ENCODE measurements at places on chromosomes 4 and X.

- DNase-seq = no peak
These were observed 608.1 kb downstream of the MID1IP1 start for GRCh38 chrX:39409246-39409917.

DNA sequence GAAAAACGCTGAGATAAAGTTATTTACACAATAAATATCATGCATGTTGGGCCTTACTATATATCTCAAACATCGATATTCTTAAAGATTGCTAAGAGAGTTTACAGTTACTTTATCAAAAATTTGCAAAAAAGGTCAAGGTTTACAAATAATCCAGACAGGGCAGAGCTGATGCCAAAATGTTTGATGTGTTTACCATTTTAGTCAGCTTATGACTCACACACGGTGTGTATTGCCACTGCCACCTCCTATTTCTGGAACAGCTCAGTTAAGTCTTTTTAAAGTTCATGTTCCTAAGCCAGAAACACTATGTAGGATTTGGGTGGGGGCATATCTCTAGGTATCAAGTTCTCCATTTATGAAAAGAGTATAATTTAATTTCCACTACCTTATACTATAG is 580.6 kb downstream of the INPP4B start:
- no peak for DNase-seq

DNA sequence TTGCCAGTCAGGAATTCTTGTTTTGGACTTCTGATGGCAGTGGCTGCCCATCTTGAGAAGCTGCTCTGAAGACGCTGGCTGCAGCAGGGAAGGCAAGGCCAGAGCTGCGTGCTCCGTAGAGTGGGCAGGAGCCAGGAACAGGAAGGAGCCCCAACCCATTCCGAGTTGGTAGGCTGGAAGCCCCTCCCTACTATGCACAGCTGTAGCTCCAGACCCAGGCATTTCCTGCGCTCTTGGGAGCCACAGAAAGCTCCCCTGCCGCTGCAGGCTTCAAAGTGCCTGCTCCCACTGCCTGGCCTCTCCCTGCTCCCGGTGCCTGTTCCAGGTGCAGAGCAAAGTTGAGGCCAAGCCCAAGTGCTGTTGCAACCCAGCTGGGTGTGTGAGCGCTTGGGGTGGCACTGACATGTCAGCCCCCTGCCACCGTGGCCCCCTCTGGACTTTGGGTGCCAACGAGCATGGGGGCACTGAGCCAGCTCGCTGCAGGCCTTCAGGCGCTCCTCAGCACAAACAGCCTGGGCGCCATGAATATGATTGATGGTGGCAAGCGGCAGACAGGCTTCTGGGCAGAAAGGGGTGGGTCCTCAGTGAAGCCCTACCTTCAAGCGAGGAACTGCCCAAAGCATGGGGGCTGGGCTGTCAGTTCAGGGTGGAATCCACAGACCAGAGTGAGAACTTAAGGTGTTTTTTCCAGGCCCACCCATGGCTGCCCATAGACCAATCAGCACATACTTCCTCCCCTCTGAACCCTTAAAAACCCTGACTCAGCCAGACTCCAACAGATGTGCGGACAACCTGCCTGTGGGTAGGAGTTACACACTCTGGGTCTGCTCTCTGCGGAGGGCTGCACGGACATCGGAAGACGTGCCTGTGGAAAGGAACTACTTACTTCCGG is 677.2 kb upstream of the INTU start:
- no peak for DNase-seq

DNA sequence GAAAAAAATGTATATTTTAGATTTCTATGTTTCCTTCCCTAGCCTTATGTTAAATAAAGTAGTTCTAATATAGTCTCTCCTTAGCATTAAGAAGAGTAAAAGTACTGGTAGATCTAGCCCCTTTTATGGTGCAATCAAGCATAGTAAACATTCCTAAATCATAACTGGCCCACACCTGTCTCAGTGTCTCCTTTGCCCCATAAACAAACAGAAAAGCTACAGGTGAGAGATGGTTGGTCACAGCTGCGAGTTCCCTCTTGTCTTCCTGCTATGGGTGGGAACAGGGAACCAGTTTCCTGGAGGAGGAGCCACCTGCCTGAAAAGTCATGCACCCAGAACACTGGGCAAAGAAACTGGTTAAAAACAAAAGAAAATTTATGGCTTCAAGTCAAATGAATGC is 16.6 kb downstream of the SOWAHB start:
- no peak for DNase-seq

- DNase-seq = no peak
These were observed 869 bp downstream of the TMEM184C start for GRCh38 chr4:147617841-147618691.

GRCh38 chr4:102064747-102065442 is 274.4 kb downstream of the BANK1 start:
- no peak for DNase-seq

DNA sequence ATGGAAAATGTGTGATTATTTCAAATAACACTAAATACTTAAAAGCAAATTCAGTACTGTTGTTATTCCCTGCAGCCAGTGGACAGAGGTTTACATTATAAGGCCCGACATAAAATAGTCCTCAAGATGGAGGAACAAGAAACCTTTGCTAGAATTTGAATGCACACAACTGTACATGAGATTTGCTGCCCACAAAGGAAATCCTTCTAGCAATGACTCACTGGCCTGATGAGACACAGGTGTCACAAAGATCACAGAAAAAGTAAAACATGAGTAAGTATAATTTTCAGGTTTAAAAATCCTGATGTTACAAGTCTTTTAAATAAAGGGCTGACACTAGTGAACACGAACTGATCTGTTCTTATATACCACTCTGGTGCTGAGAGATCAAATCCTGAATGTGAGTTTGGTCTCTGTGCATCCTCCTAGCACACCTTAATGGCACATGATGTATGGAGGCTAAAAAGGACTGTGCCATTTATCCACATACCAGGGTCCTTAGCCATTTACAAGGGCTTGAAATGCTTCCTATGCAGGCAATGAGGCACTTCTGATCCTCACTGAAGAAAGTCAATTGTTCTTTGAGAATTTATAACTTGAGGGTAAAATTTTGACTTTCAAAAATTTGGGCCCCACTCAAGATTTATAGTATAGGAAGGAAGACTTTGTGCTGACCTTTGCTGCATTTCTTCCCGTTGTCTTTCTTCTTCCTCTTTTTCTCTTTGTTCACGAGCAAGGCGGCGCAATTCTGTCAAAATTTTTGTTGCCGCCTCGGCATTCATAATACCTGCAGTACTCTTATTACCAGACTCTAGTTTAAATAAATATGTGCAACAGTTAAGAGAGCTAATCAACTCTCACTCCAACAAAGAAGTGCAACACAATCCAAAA is 23.0 kb downstream of the MAP7D3 start:
- peak; percentile 75 for DNase-seq

GRCh38 chr4:32172086-32172485 is 1451.9 kb downstream of the PCDH7 start:
- DNase-seq = no peak
